ENCODE measurements at places on chromosomes 2 and 18. TPM values are rescaled to one million over a fixed set of nuclear protein-coding genes. Genes with fewer than 3 reads are reported as not detected.

DNA sequence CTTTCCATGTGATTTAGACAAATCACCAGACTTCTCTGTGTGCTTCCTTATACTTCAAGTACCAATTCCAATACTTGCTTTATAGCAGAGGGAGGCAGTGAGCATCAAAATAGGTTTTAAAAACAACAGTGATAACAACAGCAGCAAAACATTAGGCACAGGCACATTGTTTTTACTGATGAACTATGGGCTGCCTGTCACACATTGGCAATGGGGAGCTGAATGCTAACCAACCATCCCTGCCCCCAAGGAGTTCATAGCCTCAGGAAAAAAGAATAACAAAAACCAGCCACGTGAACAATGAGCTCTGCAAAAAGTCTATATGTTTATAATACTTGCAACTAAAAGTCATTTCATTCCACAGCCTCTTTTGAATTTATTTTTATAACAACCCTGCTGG, 287.9 kb upstream of the TRIB2 start:
- DNase-seq = no peak

GRCh38 chr18:59810735-59811520, 88.9 kb upstream of the PMAIP1 start:
- no peak for DNase-seq

GRCh38 chr2:161780881-161781280, 156.7 kb downstream of the SLC4A10 start:
- no peak for DNase-seq

DNA sequence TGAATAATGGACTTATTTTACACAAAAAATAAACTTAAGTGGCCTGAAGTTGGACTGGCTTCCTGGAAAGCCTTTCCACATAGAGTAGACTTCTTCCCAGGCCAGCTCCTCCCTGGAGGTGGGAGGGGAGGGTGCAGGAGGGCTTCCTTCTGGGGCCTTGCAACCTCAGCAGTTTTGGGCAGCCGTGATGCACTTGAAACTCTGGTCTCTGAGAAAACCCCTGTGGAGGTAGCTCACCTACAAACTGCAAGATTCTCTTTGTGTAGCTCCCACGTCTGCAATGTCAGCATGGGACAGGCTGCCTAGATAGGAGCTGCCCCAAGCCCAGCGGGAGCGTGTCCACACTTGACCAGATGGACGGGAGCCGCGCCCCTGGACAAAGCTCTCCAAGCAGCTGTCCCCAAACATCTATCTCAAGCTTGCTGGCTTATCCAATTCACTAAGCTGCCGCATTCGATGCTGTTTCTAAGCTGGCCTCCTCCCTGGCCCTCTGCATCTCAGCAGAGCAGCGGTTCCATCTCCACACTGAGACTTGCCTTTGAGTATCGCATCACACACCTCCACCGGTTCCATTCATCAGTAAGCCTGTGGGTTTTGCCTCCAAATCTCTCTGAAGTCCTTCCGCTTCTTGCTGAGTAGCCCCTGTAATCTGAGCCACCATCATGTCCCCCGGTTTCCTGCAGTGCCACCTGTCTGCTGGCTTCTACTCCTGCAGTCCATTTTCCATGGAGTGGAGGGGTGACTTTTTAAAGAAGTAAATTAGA, 1.6 kb upstream of the LPIN1 start:
- no peak for DNase-seq

DNA sequence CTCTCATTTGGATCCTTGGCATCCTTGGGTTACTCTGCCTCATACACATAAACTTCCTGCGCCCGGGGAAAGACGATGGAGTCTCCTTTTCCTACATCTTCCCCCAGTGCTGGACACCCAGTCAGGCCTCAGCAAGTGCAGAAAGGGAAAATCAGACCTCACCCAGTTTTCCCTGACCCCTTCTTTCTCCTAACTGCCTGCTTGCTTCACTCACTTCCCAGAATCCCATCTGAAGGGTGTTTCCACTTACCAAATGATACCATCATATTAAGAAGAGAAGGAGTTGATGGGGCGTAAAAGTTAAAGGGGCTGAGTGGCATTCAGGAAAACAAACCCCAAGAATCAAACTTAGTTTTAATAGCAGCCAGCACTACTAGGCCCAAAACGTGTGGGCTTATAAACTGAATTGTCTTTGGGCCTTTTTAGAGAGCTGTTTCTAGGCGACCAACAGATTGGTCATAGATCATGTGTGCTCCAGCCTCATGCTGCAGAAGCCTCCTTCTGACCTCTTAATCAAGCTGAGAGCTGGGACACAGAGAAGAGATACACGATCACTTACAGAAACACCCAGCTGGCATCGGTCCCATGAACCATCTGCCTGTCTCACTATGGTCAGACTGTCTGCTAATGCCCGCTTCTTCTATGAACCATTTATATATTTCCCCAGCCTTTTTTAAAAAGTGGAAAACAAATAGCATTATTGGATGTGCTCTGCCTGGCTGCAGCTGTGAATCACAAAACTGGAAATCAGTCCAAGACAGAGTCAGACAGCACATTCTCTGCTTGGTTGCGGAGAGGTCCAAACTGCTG, 165.7 kb upstream of the SLC14A2 start:
- peak; percentile 30 for DNase-seq

- DNase-seq = no peak
Measured at GRCh38 chr2:27773959-27774358, 2.4 kb downstream of the MRPL33 start.

DNA sequence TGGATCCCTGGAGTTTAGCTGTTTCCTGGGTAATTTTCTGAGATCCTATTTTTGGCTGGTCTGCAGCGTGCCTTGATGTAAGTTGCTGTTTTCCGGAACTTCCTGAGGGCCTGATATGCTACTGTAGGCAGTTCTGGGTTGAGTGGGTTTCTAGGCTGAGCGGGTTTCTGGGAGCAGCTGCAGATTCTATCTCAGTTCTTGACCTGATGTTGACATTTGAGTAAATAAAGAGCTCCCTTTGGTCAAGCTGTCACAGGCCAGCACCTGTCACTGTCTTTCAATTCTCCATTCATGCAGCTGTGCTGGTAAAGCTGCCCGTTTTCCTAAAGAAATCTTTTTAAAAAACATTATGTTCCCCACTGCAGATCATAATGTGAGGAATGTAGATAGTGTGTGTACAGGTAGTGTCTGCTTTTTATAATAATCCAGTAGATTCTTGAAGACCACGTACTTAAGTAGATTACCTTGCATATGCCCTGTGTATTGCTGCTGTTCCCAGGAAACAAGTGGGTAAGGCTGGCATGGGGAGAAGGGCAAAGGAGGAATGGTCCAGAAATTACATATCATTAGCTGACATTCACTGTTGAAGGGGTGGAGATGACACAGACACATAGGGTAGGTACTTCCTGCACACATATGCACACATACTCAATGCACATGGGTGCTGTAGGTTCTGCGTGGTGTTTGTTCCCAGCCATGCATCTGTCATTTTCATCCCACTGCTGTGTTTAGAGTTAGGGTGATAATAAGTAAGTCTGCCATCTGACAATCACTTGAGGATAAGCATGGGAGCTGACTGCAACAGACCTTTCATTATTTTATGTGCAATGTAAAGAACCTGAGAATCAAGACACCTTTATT, 25.9 kb downstream of the CD28 start:
- no peak for DNase-seq

- DNase-seq = no peak
Measured at GRCh38 chr2:85748039-85748734, 5.6 kb upstream of the ATOH8 start.

GRCh38 chr18:26407736-26408601, 140.4 kb downstream of the KCTD1 start:
- DNase-seq = no peak

DNA sequence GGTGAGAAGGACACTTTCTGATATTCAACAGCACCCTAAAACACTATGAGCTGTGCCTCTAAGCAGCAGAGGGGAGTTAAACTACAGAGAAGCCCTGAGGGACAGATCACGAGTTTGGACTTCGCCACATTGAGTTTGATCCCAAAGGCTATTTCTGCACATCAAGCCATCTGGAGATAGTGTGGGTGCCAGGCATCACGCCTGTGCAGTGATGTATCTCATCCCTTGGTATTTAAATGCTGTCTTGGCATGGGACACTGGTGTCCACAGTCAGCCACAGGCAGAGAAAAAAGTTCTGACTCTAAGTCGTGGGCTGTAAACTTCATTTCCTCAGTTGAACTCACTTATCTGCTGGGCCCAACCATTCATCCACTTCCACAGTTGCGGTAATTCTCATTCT, 742.3 kb upstream of the CELF4 start:
- DNase-seq = no peak

DNA sequence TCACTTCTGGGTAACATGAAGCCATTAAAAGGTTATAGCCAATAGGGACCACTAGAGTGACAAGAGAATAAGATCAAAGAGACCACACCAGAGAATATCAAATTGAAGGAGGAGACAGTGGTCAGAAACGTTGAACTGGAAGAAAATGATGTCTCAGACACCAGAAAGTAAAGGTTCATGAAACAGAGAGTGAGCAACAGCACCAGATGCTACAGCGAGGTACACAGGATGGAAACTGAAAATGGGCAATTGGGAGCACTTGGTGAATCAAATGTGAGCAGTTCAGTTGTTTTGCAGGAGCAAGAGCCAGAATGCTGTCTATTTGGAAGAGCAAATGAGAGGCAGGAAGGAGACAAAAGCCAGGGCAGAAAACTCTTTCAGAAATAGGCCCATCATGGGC, 162.6 kb downstream of the SS18 start:
- DNase-seq = no peak

- DNase-seq = no peak
Measured at GRCh38 chr2:238651306-238652052, 196.4 kb upstream of the TWIST2 start.

GRCh38 chr2:16481351-16481750, 184.3 kb downstream of the CYRIA start:
- DNase-seq = no peak

DNA sequence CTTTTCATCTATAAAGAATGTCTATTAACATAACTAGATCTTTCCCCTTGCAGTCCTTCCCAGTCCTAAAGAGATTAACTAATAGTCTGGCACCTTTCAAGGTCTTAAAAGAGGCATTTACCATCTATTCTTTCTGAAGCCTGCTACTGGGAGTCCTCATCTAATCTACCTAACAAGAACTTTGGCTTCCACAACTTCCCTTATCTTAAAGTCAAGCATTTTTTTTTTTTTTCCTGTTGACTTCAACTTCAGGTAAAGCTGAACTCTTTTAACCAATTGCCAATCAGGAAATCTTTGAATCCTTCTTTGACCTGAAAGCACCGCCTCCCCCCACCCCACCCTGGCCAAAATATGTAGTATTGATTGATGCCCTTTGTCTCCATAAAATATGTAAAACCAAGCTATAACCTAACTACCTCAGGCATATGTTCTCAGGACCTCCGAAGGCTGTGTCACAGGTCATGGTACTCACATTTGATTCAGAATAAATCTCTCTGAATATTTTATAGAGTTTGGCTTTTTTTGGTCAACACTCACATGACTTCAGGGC, 168.6 kb downstream of the PTPRM start:
- no peak for DNase-seq

- DNase-seq = no peak
Measured at GRCh38 chr2:96157649-96158553, 12.7 kb upstream of the DUSP2 start.

GRCh38 chr2:210546424-210547208, 9.8 kb upstream of the CPS1 start:
- DNase-seq = peak; percentile 34

DNA sequence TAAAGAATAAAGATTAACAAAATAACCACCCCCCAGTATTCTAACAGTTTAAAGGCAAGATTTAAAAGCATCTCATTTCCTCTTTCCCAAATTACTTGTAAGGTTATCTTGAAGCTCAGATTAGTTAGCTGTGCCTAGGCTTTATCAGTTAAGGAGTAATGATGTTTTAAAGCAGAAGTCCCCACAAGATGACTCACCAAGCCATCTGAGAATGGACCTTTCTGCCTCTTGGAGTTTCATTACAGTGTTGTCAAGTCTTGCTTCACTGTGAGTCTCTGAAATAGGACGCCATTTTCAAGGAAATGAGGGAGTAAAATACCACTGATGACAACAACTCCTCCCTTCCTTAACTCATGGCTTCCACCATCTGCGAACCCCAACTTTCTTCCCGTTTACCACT, 35.9 kb downstream of the ZNF385B start:
- no peak for DNase-seq

DNA sequence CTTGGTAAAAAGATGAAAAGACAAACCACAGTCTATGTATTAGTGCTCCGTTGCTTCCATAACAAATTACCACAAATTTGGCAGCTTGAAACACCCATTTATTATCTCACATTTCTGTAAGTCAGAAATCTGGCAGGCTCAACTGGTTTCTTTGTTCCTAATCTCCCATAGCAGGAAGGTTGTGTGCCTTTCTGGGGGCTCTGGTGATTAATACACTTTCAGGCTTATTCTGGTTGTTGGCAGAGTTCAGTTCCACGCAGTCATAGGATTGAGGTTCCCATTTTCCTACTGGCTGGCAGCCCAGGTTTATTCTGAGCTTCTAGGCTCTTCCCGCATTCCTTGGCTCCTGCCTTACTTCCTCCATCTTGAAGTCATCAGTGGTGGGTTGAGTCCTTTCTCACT, 189.3 kb downstream of the ANAPC1 start:
- DNase-seq = no peak

DNA sequence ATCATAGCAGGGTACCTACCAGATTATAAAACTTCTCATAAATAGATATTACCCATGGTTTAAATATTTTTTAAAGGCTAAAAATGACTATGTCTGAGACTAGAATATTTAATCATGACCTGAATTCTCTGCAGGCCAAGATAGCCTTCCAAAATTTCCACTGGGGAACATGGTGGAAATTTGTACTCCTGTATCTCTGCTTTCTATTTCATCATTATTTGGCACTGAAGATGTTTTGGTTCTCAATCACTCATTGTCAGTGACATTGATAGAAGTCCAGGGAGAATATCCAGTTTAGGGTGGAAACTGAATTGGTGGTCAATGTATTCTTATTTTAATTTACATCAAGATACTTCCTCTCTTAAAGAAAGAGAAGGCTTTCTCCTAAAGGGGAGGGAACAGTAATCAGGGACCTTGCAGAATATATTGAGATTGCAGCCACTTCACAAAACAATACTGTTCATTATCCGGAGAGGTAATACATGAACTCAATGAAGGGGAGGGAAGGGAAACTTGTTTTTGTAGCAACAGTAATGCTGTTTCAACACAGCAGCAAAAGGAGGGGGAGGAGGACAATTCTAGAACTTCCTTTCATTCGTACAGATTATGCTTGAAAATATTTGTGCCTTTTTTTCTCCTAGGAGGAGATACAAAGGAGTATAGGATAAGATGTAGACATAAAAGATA, 34.1 kb downstream of the EEF1B2 start:
- DNase-seq = no peak

GRCh38 chr2:197159661-197160211, 150.8 kb downstream of the ANKRD44 start:
- no peak for DNase-seq

CYRIA gene
- total RNA-seq = 4.3 TPM

GCG gene
- total RNA-seq = not detected

NR4A2 gene
- total RNA-seq = 2.6 TPM

CXCR1 gene
- 0.52 TPM for total RNA-seq

ZNF24 gene
- 47.5 TPM for total RNA-seq

AMER3 gene
- total RNA-seq = not detected

RAPGEF4 gene
- 6.8 TPM for total RNA-seq

Measured in heart right ventricle (tissue), 16 donors.